ENCODE measurements at places on chromosomes 2 and 18.
A peak's percentile ranks its signal among the peaks of the same experiment; 100 is the strongest.

- no peak for DNase-seq
Observed at GRCh38 chr18:77151772-77152520, 19.4 kb upstream of the MBP start.

GRCh38 chr2:75484840-75485239, 75.9 kb downstream of the EVA1A start:
- DNase-seq, result no peak

DNA sequence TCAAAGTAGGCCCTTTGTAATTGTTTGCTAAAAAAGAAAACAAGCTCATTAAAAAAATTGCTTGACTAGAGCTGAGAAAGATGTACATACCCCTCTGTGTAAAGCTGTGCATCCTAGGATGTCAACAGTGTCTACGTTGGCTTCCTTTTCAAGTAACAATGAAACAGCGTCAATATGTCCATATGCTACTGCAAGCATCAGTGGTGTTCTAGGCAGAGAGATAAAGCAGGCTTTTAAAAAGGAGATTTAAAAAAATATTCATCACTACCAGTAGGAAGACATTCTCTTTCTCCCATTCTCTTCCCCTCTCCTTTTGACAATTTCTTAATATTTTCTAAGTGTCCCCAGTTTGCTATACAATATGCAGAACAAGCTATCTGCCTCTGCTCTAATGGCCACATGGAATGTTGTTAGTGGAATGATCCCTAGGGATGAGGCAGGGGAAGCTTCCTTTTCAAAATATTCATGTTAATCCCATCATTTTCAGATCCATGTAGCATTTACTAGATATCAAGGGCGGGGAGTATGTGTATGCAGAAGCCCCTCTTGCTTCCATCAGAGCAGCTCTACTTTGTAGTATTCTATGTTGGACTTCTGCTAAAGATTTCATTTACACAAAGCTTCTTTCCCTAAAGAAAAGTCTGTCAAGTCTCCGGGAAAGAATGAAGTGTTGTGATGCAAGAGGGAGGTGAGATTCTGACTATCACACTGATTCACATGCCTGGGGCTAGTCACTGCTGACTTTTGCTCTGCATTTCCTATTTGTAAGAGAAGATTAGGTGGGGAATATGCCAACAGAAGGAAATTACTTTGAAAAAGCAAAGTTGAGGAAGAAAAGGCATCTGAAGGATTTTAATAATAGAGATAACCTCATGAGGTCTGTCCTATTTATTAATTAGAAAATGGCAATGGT, 81.5 kb upstream of the PGAP1 start:
- DNase-seq, result no peak

DNA sequence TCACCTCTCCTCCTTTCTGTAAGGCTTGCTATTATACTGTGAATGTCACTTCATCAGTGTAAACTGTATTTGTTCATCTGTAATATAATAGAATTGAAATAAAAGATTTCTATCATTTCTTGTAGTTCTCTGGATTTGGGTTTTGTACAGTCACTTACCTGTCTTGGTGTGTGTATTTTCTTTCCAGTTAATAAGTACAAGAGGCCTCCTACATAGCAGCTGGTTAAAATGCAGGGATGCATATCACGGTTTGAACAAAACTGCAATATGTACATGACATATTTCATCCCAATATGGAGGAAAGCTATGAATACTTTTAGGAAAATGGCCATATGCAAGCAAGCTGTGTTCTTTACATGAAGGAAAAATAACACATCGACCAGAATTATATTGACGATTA, 5.4 kb upstream of the STAT1 start:
- no peak for DNase-seq

- DNase-seq, result no peak
Observed at GRCh38 chr2:219650426-219651248, 23.2 kb downstream of the SLC4A3 start.

GRCh38 chr2:218896501-218897393, 16.1 kb downstream of the WNT10A start:
- no peak for DNase-seq

DNA sequence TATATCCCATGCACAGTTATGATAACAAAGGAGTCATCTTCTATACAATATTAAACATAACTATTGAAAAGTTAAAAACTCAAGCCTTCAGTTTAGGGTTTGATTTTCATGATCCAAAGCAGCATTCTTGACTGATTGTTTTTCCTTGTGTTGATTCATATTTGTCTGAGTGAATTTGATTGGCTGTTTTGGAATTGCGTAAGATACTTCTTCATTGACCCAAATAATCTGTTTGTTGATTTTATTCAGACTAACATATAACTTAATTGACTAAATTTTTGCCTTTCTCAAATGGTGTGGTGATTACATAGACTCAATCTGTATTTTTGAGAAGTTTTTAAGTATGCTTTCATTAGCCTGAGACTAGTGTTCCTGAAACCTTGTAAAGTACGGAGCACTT, 305.7 kb upstream of the TNP1 start:
- no peak for DNase-seq

DNA sequence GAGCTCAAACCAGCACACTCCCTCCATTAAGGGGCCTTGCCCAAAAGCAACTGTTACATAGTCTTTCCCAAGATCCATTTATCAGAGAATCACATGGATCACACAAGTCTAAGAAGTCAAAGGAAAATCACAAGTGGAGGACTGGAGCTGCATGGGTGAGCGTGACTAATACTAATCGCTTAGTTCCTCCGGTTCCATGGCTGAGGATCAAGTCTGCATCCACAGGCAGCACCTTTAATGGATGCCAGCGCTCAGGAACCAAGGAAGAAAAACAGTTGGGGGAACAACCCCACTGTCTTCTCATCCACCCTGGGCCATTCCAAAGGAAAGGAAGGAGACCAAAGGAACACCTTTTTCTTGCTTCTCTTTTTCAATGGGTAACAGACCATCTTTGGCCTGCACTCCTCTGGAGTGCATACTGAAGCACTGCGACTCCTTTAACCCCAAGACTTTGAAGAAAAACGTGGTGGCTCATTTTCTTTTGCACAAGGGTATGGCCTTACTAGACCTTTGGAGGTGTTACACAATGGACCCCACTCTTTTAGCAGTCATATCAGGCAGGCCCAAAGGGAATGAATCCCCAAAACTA, 9.2 kb upstream of the WDR33 start:
- DNase-seq, result no peak

- no peak for DNase-seq
Observed at GRCh38 chr2:238702276-238703052, 145.4 kb upstream of the TWIST2 start.

DNA sequence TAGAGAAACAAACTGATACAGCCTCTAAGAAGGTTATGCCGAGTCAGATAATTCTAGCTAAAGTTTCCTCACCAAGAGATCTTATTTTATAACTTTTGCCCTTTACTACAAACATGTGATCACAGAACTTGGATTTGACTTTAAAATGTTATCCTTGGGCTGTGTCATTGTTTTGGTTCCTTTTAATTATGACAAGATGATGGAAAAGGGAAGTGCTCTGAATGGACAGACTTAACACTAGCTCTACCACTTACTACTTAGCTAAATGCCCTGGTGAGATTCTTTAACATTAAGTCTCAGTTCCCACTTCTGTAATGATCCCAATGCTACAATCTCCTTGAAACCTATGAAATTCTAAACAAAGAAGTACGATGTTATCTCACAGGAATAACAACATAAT, 69.9 kb downstream of the RTTN start:
- no peak for DNase-seq

- DNase-seq, result no peak
Observed at GRCh38 chr2:237514474-237515130, 27.6 kb downstream of the MLPH start.

GRCh38 chr18:12060182-12060870, 33.3 kb upstream of the ANKRD62 start:
- no peak for DNase-seq

DNA sequence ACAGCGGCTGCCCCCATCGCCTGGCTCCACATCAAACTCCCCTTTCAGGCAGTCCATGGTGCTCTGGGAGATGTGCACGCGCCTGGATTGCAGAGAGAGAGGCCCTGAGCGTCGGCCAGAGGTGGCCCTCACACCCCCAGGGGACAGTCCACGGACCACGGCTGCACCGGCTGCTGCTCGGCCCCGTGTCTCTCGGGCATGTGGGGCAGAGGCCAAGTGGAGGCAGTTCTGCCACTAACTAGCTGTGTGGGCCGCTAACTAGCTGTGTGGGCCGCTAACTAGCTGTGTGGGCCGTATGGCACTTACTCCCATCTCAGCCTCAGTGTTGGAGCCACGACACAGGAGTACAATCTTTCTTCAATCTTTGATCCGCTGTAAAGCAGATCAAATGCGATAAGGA, 45.3 kb downstream of the CENPO start:
- no peak for DNase-seq

GRCh38 chr2:5982903-5983265, 290.7 kb downstream of the SOX11 start:
- DNase-seq, result no peak

DNA sequence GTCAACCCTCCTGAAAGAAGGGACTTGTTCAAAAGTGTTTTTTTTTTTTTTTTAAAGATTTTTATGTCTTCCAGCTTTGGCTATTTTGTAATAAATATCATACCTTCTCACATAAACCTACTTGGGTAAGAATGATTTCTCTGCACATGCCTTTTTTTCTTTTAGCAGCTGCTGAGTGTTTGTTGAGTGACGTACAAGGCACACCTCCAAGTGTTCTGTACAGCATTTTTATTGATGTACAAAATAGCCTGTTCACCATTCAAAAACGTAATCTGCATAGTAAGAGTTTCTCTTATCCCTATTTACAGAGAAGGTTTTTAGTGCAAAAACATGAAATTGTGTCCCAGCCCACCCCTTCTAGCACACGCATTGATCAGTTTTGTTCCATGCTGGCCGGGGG, 77.6 kb downstream of the MEP1B start:
- no peak for DNase-seq

DNA sequence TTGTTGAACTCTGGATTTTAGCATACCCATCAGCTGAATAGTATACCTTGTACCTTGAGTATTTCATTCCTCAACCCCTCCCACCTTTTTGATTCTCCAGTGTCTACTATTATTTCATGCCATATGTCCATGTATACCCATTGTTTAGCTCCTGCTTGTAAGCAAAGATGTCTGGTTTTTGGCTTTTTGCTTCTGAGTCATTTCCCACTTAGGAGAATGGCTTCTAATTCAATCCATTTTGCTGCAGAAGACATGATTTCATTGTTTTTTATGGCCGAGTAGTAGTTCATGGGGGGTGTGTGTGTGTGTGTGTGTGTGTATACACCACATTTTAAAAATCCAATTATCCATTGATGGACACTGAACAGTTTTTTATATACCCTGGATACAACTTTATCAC, 24.3 kb upstream of the MOCOS start:
- DNase-seq, result no peak

GRCh38 chr2:127024769-127025358, 82.1 kb downstream of the BIN1 start:
- peak; percentile 48 for DNase-seq

- DNase-seq, result no peak
Observed at GRCh38 chr18:22191923-22192322, 22.5 kb downstream of the GATA6 start.

DNA sequence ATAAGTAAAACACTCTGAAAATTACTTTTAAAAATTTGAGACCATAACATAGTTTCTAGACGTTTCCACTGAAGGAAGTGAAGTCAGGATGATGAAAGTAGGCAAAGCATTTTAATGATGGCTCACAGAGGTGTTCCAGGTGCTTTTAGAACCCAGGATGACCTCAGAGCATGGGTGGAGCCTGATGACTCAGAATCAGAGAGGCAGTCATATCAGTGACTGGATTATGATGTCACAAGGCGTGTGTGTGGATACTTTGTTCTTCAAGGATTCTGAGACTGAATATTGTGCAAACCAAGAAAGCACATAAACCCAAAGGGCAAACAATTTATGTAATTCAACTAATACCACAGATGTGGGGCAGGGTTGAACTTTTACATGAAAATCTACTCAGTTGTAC, 208.0 kb upstream of the FBXO11 start:
- DNase-seq, result no peak

GRCh38 chr18:73688161-73688560, 459.5 kb downstream of the FBXO15 start:
- no peak for DNase-seq

DNA sequence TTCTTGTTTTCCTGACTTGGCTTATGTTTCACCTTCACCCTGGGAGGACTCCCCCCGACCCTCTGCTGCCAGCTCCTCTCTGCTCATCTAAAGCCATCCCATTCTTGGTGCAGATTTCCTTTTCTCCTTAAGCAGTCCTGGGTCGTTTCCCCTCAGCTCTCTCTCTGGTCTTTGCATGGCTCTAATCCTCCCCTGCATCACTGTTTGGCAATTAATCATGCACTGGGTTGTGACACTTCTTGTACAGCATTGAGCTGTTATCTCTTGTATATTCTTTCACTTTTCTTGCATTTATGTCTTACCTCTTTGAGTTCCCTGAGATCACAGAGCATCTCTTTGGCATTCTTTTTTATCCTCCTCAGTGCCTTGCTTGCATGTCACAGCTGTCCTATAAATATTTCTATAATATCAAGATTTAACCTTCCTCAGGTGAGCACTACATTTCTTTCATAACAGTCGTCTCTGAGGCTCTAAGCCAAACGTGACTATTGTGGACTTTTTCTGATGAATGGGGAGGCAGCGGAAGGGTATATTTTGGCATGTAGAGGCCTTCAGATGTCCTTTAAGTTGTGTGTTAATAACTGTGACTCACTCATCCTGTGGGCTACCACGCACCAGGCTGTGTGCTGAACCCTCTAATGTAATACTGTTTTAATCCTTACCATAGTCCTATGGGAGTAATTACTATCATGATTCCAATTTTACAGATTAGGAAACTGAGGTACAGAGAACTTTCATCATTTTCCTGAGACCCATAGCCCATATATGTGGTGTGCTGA, 507.5 kb downstream of the SLC4A3 start:
- DNase-seq, result no peak

GRCh38 chr18:10408131-10408530, 46.3 kb upstream of the APCDD1 start:
- no peak for DNase-seq

GRCh38 chr18:54150226-54150625, 74.2 kb downstream of the MBD2 start:
- DNase-seq, result no peak

- DNase-seq, result no peak
Observed at GRCh38 chr2:7620255-7620654, 703.0 kb downstream of the RNF144A start.

GRCh38 chr2:42663106-42663780, 94.8 kb downstream of the MTA3 start:
- peak; percentile 45 for DNase-seq

- no peak for DNase-seq
Observed at GRCh38 chr2:36710858-36711515, 14.5 kb downstream of the VIT start.

GRCh38 chr18:69528435-69528834, 127.7 kb downstream of the DOK6 start:
- no peak for DNase-seq

Data from iPS DF 19.7 (cell line).